ENCODE measurements at places on chromosomes 2 and 18.
A peak's percentile ranks its signal among the peaks of the same experiment; 100 is the strongest.

DNA sequence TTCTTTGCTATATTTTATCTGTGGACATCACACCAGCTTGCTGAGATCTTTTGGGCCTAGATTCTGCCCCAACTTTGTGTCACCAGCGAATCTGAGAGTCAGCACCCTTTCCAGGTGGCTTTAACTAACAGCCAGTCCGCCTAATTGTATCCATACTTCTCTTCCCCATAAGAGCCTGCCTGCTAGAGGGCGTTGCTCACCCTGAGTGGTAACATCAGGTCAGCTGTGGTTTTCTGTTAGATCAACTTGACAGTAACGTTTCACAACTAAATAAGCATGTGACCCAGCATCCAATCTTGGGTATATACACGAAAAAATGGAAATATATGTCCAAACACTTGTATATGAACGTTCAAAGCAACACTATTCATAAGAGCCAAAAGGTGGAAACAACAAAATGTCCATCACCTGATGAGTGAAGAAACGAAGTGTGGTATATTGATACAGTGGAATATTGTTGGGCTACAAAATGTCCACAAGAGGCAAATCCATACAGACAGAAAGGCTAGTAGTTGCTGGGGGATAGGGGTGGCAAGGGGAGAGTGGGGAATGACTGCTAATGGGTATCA, 24.9 kb downstream of the EFHD1 start:
- no peak for DNase-seq

DNA sequence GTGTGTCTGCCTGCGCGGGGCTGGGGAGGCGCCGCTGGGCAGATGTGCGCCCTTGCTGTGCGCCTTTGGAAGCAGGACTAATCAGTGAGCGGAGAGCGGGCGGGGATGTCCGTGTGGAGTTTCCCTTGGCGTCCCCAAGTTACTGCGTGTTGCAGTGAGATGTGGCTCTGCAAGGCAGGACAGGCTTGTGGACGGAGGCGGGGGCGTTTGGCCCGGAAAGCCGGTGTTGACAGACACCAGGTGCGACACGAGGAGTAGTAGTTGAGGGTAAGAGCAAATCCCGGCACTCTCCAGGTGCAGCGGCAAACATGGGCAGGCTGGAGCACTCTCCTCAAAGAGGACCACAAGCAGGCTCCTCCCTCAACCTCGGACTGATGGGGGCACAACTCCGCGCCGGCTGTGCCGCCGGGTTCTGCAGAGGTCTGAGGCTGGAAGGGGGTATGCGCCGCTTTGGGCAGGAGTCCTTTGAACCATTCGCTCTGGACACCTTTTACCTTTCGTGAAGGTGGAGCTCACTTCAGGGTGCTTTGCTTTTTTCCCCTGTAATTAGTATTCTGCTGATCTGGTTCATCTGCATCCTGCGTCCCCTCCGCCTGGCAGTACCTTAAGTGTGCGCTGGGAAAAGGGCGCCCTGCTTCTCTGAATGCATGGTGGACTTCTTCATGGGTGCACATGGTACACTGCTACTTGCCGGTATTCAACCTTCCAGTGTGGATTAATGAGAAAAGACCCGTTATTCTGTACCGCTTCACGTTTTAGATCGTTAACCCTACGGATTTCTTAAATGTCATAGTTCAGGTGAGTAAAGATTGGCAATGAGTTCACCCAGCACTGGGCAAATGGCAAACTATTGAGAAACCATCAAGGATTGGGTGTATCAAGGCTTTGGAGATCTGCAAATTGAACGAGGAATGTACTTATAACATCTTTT, 608 bp downstream of the CDH7 start:
- no peak for DNase-seq

GRCh38 chr2:170660409-170660808, 54.7 kb upstream of the SP5 start:
- DNase-seq, result no peak

DNA sequence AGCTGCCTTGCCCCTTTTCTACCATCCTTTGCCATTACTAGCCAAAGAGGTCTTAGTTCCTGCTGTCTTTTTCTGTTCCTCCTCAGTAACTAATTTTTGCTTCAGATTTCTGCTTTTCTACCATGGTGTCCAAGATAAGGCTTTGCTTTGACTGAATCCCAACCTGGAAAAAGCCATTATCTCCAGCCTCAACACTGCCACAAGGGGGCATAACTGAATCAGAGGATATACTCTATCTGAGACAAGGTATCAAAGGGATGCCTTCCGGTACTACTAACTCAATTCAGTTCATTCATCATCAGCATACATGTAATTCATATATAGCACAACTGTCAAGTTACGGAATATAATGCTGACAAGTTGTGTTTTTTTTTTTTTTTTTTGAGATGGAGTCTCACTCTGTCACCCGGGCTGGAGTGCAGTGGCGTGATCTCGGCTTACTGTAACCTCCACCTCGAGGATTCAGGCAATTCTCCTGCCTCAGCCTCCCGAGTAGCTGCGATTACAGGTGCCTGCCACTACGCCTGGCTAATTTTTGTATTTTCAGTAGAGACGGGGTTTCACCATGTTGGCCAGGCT, 11.4 kb downstream of the OSGEPL1 start:
- peak; percentile 41 for DNase-seq

GRCh38 chr2:195021711-195022507, 635.1 kb upstream of the SLC39A10 start:
- no peak for DNase-seq

- DNase-seq, result no peak
These were observed 599.3 kb upstream of the ZEB2 start for GRCh38 chr2:145119225-145119624.

GRCh38 chr18:21897811-21898210, 157.2 kb downstream of the MIB1 start:
- peak; percentile 41 for DNase-seq

- no peak for DNase-seq
These were observed 7.3 kb downstream of the PROKR1 start for GRCh38 chr2:68650645-68651044.

GRCh38 chr2:144464730-144465129, 55.2 kb downstream of the ZEB2 start:
- DNase-seq, result no peak

GRCh38 chr2:190947711-190948251, 66.2 kb downstream of the STAT1 start:
- DNase-seq, result no peak

Measured in stimulated activated CD8-positive, alpha-beta memory T cell treated with anti-CD3 and anti-CD28 coated beads, Interleukin-4, amount 100 ng/mL, for 48 hours (primary cell).